ENCODE measurements at places on chromosomes 2 and 18. TPM values are rescaled to one million over a fixed set of nuclear protein-coding genes. Genes with fewer than 3 reads are reported as not detected.

FAM98A gene
- total RNA-seq, result 47.7 TPM

EDAR gene
- not detected for total RNA-seq

RAX gene
- not detected for total RNA-seq

GLI2 gene
- total RNA-seq, result 39.1 TPM

GPR35 gene
- total RNA-seq, result 2.1 TPM

SERPINB2 gene
- total RNA-seq, result not detected

REG3A gene
- not detected for total RNA-seq

NEB gene
- total RNA-seq, result 0.25 TPM

ALPG gene
- not detected for total RNA-seq

RFTN2 gene
- 15.3 TPM for total RNA-seq

CYTIP gene
- 1.8 TPM for total RNA-seq

ABCB6 gene
- total RNA-seq, result 37.2 TPM

USP40 gene
- total RNA-seq, result 36.1 TPM

RRM2 gene
- total RNA-seq, result 1.3 TPM

AQP12A gene
- not detected for total RNA-seq

RBKS gene
- 32.9 TPM for total RNA-seq

KIAA2012 gene
- 5.2 TPM for total RNA-seq

REG1B gene
- not detected for total RNA-seq

DPP10 gene
- total RNA-seq, result 0.23 TPM

CRYGD gene
- 1.5 TPM for total RNA-seq

PDE11A gene
- 2.0 TPM for total RNA-seq

IL1RN gene
- total RNA-seq, result 0.36 TPM

ALLC gene
- total RNA-seq, result not detected

TMEM169 gene
- 0.37 TPM for total RNA-seq

IL36B gene
- not detected for total RNA-seq

PECR gene
- total RNA-seq, result 9.1 TPM

RAMP1 gene
- 27.1 TPM for total RNA-seq

BOK gene
- total RNA-seq, result 10.9 TPM

KLHL30 gene
- total RNA-seq, result 0.30 TPM

TBR1 gene
- not detected for total RNA-seq

DNAJC5G gene
- total RNA-seq, result not detected

CPLX4 gene
- total RNA-seq, result not detected

ALPP gene
- total RNA-seq, result 0.82 TPM

TRIM43 gene
- total RNA-seq, result not detected

SERPINB4 gene
- not detected for total RNA-seq

DCC gene
- 0.18 TPM for total RNA-seq

MLPH gene
- total RNA-seq, result 18.5 TPM

BUB1 gene
- 0.50 TPM for total RNA-seq

KCNK3 gene
- total RNA-seq, result 5.2 TPM

NYAP2 gene
- not detected for total RNA-seq

MC2R gene
- not detected for total RNA-seq

TRPM8 gene
- total RNA-seq, result not detected

TCF7L1 gene
- total RNA-seq, result 24.1 TPM

UGT1A6 gene
- not detected for total RNA-seq

SMAD4 gene
- total RNA-seq, result 107 TPM

ZNF512 gene
- 44.7 TPM for total RNA-seq

Data from ovary (tissue), 10 donors.